NAMALWA (cell line): ENCODE measurements at places on chromosomes 1 and 21.
A peak's percentile ranks its signal among the peaks of the same experiment; 100 is the strongest.

GRCh38 chr1:39324888-39325287 lies 120.4 kb downstream of the MACF1 start:
- DNase-seq, result no peak

- peak; percentile 50 for DNase-seq
These were observed 149.4 kb downstream of the FAM78B start for GRCh38 chr1:166017395-166017794.

GRCh38 chr21:33030633-33031032 lies 4.9 kb downstream of the OLIG2 start:
- DNase-seq, result no peak

GRCh38 chr1:117814856-117815797 lies 114.3 kb downstream of the GDAP2 start:
- no peak for DNase-seq

GRCh38 chr1:153362187-153362775 lies 4.6 kb downstream of the S100A9 start:
- DNase-seq, result no peak
